PC-3 (cell line): ENCODE measurements at places on chromosomes 1 and 21. TPM values are rescaled to one million over a fixed set of nuclear protein-coding genes. Genes with fewer than 3 reads are reported as not detected.

DNA sequence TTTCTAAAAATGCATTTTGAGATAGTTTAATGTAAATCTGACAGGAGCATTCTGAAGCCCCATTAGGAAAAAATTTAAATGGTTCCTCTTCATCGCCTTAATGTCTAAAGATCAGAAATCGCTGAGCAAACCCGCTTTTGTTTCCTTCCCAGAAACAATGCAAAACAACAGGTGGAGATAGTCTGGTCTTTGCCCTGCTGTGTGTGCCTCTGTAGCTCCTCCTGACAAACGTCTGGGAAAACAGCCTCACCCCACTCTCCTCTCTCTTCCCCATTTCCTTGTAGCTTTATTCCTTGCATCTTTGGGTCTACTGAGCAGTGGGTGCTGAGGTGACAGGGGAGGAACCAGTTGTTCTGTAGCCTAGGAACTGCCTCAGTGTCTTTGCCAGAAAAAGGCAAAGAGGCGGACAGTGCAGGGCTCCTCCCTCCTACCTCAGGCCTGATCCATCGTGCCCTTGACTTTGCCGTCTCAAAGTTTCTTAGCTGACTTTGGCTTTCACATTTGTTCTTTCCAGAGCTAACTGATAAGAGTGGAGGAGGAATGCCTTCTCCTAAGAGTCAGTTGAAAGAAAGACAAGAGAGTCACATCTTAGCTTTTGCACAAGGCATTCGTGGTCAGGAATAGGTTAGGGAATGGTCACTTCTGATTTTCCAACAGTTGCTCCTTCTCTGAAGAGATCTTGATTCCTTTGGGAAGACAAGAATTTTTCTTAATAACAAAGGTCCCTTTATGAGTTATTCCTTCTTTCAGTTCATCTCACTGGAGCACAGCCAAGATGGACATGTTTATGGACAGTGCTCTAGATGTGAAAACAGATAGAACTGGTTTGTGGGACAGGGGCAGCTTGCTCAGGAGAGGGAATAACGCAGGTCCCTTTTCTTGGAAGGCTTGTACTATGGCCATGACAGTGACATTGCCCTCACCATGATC is 24.9 kb downstream of the SYT11 start:
- DNase-seq, result peak; percentile 66

DNA sequence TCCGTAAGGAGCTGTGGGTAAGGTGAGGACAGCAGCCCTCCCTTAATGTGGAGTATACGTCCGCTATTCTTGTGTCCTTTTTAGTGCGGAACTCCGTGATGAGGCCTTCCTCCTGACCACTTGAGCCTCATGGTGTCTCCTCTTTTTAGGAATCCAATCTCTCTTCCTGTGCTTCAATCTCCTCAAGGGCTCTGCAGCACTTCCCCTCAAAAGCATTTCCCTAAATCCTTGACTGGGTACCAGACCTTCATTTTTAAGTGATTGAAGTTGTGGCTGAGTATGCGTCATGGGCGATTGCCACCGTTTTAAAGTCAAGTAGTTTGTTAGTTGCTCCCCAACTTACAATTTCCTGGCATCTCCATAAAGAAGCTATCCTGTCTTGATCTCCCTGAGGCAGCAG is 62.8 kb downstream of the SAMSN1 start:
- no peak for DNase-seq

DNA sequence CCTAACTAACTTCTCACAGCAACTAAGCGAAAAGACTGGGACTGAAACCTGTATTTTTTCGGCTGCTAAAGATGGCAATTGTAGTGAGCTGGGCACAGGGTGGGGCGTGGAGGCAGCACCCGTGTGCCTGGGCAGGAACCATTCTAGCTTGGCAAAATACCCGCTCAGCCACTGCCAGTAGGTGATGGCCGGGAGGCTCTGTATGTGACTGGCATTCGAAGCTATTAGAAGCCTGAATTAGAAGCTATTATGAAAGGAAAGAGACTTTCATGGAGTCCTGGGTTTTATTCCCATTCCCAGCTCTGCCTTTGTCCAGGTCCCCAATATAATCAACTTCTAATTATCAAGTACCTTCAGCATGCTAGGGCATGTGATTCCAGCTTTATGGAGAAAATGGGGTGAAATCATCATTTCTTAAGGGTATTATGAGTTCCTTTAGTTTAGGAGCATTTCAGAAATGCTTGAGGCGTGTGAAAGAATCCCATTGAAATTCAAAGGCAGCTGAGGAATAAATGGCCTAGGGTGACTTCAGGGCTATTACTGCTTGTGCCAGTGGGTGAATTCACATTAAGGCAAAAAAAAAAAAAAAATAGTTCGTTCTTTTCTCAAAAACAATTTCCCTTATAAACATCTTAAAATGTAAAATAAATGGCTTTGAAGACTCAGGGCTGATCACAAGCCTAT is 125.6 kb downstream of the KCNN3 start:
- DNase-seq, result no peak

DNA sequence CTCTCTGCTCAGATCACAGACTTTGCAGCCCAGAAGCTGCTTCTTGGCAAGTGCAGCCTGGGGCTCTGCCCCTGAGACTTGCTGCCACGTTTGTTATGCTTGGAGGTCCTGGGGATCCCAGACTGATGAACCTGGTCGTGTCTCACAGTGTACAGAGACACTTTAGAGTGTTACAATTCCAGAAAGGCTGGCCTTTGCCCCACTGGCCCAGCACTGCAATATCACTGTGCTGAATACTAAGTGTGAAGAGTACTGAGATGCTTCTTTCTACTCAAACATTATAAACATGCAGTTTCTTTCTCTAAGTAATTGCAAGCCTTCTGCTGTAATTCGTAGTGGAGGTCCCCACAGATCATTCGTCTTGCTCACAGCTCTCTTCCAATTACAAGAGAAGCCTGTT is 133.2 kb downstream of the MAP3K21 start:
- DNase-seq, result no peak

- peak; percentile 32 for DNase-seq
These were observed 91.7 kb upstream of the IVNS1ABP start for GRCh38 chr1:185408700-185409270.

GRCh38 chr1:183931646-183932271 is 105.8 kb downstream of the COLGALT2 start:
- no peak for DNase-seq

DNA sequence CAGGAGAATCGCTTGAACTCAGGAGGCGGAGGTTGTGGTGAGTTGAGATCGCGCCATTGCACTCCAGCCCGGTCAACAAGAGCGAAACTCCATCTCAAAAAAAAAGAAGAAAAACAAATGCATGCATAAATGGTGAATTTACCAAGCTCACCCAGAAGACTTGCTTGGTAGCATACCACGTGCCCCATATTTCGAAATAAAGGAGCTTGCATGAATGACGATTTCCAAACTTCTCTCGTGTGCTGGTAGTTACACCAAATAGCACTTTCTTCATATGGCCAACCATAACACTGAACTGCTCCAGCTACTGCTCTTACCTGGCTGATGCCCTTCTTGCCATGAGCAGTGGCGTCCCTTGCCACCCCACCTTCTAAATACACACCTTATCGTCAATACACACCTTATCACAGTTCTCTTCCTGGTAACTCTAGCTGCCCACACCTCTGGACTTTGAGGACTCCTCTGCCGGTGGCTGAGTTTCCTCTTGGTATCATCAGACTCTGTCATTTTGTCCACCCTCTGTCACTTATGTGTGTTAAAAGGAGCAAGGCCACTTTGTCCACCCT is 2.8 kb downstream of the DOP1B start:
- no peak for DNase-seq

DNA sequence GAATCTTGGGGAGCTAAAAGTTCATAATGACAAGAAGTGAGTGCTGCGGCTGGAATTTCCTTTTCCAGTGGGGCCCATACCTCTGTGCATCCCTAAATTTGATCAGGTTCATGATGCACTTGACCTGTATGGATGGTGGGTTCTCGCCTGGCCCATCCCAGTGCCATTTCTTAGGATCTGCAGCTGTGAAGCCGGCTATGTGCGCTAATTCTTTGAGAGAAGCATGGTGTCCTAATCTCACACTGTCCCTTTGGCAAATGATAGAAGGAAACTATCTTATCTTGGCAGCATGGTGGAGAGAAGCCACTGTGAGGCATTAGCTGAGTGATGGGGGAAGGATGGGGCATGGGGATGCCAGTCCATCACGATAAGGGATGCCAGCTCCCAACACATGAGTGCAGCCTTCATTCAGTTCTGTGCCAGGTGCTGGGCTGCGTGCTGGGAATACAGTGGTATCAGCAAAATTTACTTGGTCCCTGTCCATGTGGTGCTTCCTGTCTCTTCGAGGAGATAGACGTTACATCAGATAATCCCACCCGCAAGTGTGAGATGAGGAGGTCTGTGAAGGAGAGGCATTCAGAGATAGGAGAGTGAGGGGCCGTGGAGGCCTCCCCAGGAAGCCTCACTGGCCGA is 30.5 kb downstream of the STUM start:
- no peak for DNase-seq

- DNase-seq, result no peak
These were observed 18.4 kb downstream of the PIGK start for GRCh38 chr1:77200806-77201205.

- no peak for DNase-seq
These were observed 5.7 kb upstream of the FYB2 start for GRCh38 chr1:56824938-56825337.

DNA sequence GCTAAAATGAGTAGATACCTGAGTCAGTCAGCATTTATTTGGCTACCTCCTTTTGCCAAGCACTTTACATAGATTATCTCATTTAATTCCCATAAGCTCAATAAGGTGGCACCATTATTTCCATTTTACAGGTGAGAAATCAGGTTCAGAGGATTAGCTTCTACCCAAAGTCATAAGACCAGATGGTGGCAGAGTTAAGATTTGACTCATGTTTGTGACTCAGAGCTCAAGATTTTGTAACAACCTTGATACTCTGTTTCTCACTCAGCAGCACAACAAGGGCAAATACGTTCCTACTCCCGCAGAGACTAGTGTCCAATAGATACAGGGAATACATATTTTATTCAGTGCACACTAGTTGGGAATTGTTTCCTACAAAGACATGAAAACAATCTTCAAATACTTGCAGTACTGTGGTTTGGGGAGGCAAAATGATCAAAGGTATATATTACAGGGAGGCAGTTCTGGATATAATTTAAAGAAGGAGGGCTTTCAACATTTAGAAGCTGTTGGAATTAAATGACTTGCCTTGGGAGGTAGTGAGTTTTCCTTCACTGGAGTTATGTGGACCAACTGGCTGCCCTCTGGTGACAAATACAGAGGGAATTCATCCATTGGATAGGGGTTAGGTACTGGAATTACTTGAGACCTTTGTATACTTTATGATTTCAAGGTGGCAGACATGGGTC is 3.6 kb downstream of the LEPR start:
- peak; percentile 93 for DNase-seq

DNA sequence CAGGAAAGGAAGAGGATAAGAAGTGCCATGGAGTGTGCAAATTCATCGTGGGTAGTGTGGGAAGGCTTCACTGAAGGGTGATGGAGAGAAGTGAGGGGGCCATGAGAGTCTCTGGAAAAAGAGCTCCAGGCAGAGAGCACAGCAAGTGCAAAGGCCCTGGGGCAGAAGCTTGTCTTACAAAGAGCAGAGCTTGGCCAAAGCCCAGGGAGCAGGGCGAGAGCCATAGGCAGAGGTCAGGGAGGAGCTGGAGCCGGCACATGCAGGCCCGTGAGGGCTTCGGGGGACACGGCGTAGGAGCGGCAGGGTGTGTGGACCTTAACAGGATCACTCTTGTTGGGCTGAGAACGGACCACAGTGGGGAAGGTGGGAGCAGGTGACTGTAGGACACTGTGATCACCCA is 83.7 kb upstream of the EDN2 start:
- no peak for DNase-seq

MIXL1 gene
- not detected in 2 replicates for total RNA-seq

PDZK1 gene
- 2.3 and 4.2 TPM in 2 replicates for total RNA-seq

LRIF1 gene
- total RNA-seq, result 12.6 and 18.1 TPM in 2 replicates

C1orf87 gene
- not detected in 2 replicates for total RNA-seq

SIK1 gene
- 107 and 148 TPM in 2 replicates for total RNA-seq

TMEM125 gene
- total RNA-seq, result 8.6 and 9.8 TPM in 2 replicates

HES4 gene
- total RNA-seq, result 233 and 379 TPM in 2 replicates
